Cerebellar nuclear complex (tissue), 1 donor: ENCODE measurements at places on chromosomes 5 and 9.

GRCh38 chr5:54996466-54996865 is 11.1 kb upstream of the ESM1 start:
- no peak for DNase-seq

DNA sequence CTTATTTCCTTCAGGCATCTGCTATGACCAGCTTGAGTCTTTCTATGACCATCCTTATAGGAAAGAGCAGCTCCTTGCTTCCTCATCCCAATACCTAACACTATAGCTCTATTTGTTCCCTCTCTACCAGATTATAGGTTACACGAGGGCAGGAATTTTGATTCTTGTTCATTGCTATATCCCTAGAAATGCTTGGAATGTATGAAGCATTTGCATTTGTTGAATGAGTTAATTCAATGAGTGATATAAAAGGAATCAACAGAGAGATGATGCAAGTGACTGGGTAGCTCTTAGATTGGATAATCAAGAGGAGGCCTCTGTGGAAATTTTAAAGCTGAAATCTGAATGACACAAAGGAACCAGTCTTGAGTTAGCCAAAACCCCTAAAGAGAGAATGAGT is 13.9 kb downstream of the ZCCHC9 start:
- DNase-seq, result no peak

- no peak for DNase-seq
Measured at GRCh38 chr5:119651486-119651885, 22.1 kb downstream of the FAM170A start.

DNA sequence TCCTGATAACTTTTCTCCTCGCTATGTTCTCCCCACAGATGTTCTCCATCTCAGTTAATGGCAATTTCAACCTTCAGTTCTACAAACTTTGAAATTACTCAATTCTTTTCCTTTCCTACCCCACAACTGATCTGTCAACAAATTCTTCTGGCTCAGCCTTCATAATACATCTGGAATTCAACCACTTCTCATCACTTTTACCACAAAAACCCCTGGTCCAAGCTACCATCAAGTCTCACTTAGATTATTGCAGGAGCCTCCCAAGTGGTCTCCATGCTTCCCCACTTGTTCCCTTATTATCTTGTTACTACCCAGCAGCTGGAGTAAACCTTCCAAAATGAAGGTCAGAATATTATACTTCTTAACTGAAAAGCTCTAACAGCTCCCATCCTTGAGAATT is 110.1 kb downstream of the FBN2 start:
- DNase-seq, result no peak

- no peak for DNase-seq
Measured at GRCh38 chr9:79763671-79764285, 192.0 kb downstream of the TLE4 start.

GRCh38 chr5:117888688-117889087 is 1099.7 kb downstream of the DTWD2 start:
- no peak for DNase-seq

GRCh38 chr9:14136646-14137370 is 177.1 kb downstream of the NFIB start:
- DNase-seq, result no peak

GRCh38 chr5:130092991-130093390 is 188.7 kb downstream of the CHSY3 start:
- DNase-seq, result no peak

DNA sequence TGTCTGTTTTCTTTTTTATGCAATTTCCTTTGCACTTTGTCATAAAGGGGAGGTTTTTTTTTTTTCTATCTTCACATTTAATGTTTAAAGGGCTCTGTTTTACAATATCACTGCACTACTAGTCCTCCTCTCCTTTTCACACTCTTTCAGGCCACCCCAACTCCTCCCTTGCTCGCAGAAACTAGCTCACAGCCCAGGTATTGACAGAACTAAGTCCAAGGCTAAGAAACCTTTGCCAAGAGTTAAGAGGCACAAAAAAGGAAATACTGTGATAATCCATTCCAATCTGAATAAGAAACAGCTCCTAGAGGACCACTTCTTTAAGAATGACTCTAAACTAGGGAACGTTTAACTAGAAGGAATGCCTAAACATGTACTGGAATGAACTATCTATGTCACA is 1.1 kb upstream of the FGF10 start:
- DNase-seq, result no peak

DNA sequence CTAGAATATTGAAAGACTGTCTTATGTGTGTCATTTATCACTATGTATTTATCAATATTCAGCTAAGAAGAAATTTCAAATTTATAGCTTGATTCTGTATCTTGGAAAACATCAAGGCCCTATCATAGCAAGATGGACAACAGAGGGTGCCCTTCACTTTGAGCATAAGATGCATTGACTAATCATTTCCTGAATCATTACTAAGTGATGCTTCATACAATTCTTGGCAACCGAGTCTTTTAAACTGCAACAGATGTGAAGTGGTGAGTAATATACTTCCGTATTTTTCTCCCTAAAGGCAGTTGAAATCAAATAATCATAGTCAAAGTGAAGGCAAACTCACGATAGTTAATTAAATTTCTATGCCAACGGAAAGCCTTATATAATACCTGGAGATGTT is 318.6 kb upstream of the RGMB start:
- DNase-seq, result no peak

DNA sequence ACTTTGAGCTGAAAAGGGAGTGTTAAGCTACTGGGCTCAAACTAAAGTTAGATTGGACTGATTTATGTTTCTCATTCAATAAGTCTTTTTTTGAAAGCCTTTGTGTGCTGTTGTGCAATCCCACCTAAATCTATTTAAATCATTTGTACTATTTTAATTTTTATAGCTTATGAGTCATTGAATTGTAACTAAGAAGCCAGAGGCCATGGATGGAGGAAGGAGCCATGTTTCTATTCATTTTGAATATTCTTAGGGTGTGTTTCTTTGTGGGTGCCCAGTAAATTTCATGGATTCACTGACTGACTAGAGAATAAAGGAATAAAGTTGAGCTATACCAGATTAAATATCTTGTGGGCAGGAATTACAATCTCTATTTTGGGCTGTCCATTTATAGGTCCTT is 238.5 kb downstream of the KIF4B start:
- DNase-seq, result no peak

DNA sequence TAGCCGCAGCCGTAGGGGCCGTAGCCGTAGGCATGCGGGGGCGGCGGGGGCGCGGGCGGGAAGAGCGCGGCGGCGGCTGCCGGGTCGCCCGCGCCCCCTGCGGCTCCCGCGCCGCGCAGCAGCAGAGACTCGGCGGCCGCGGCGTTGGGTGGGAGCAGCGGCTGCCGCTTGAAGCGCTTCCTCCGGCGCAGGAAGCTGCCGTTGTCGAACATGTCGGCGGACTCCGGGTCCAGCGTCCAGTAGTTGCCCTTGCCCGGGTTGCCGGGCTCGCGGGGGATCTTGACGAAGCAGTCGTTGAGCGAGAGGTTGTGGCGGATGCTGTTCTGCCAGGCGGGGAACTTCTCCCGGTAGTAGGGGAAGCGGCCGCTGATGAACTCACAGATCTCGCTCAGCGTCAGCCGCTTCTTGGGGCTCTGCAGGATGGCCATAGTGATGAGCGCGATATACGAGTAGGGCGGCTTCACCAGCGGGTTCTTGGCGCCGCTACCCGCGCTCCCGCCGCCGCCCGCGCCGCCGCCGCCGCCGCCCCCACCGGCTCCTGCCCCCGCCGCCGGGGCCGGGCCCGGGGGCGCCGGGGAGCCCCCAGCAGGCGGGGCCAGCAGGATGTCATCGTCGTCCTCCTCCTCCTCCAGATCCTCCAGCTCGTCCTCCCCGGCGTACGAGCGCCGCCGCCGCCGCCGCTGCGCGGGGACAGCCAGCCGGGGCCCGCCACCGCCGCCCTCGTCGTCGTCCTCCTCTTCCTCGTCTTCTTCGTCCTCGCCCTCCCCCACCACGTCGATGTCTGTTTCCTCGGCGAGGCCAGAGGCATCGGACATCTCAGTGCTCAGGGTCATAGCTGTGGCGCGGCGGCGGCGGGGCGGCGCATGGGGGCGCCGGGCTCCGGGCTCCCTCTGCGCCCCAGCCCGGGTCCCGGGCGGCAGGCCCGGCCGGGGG is 781 bp downstream of the FOXD1 start:
- DNase-seq, result no peak

GRCh38 chr5:61507232-61507631 is 175.2 kb downstream of the ZSWIM6 start:
- no peak for DNase-seq

GRCh38 chr5:114822863-114823262 is 346.8 kb downstream of the TRIM36 start:
- no peak for DNase-seq

- no peak for DNase-seq
Measured at GRCh38 chr9:108235609-108236008, 620.2 kb downstream of the ACTL7B start.

GRCh38 chr5:40481241-40481640 is 198.5 kb upstream of the PTGER4 start:
- DNase-seq, result no peak

GRCh38 chr5:115087951-115088350 is 81.8 kb downstream of the TRIM36 start:
- DNase-seq, result no peak

DNA sequence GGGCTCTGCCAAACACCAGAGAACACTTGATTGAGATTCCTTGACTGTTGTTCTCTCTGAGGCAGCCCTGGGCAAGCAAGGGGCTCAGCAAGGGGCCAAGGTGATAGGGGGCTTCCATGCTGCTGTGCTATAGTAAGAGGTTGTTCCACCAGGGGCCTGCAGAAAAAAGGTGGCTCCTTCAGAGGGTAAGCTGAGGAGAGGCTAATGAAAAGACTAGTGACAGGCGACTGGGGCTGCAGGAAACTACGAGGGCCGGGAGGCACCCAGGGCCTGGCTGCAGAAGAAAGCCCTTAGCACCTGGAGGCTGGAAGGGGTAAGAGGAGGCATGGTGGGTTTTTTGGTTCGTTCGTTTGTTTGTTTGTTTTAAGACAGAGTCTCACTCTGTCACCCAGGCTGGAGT is 88.0 kb upstream of the CTNNA1 start:
- DNase-seq, result no peak

GRCh38 chr9:112174222-112174964 is 704 bp downstream of the SUSD1 start:
- no peak for DNase-seq

GRCh38 chr5:14913096-14913495 is 41.5 kb upstream of the ANKH start:
- no peak for DNase-seq

DNA sequence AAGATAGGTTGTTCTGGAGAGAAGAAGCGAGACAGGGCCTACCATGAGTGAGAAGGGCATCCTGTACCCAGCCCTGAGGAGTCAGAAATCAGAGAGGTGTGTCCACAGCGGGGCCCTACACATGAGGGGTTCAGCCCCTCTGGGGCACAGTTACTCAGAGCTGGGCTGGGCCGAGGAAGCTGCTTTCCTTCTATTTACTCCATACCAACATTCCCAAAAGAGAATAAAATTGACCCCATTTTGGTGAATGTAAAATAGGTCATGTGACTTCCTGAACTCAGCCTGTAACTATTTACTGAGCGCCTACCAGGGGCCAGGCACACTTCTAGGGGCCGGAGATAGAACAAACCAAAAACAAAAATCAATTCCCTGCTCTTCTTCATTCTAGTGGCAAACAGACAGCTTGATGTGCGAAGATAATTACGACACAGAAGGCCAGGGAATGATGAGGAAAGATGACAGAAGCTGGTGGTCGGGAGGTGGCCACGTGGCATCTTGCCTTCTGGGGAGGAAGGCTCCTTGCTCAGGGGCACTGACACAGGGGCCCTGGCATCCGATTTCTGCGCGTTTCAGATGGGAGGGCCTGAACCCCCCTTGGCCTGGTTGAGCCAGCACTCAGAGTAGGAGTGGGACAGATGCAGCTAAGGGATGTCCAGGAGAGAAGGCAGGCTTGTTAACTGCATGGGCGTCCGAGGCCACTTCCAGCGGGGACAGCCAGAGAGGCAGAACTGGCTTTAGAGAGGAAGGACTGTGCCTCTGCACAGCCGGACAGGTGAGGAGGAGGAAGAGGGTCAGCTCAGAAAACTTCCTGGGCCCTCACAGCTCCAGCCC is 121.8 kb downstream of the NSG2 start:
- DNase-seq, result no peak

DNA sequence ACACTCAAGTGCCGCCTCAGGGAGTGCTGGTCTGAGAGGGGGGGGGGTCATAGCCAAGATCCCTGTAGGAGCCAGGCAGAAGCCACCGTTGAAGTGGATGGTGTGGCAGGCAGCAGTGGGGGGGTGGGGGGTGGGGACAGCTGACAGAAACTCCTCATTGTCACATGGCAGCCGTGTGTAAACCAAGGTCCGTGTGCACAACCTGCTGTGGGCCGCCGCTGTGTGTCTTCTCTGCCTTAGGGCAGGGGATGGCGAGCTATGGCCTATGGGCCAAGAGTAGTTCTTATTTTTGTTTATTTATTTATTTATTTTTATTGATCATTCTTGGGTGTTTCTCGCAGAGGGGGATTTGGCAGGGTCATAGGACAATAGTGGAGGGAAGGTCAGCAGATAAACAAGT is 13.4 kb downstream of the SQSTM1 start:
- no peak for DNase-seq

DNA sequence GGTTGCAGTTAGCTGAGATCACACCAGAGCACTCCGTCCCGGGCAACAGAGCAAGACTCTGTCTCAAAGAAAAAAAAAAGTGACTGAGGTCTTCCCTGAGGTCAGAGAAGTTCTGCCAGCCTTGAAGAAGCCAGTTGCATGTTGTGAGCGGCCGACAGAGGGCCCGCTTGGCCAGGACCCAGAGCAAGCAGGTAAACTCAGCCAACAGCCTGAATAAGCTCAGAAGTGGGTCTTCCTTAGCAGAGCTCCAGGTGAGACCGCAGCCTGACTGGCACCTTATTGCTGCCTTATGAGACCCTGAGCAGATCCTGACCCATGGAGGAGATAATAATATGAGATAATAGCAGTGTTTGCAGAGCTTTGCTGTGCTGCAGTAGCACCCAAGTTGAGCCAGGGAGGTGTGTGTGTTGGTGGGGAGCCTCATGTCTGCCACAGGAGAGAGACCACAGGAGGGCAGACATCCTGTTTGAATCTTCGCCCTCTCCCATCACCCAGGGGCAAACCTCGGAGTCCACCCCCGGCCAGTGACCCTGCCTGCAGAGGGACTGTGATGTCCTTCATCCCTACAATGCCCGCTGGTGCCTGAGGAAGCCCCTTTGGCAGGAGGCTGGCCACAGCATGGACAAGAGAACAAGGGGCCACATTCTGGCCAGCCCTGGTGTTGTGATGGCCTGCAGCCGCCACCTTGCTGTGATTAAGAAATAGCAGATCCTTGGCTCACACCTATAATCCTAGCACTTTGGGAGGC is 10.8 kb upstream of the BARX1 start:
- DNase-seq, result no peak

DNA sequence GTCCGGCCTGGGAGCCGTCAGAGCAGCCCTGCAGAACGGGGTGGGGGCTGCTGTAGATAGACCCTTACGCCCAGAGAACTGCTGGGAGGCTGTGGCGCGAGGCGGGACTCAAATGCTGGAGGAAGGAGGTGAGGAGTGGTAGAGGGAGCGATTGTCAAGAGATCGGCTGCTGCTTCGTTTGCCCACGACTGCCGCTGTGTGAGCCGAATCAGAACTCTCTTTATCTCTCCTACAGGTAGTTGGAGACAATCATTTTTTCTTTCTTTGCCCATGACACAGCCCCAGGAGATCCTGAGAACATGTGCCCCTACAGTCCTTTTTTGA is 456 bp downstream of the ZNF79 start:
- no peak for DNase-seq

GRCh38 chr5:146082798-146083197 is 22.6 kb downstream of the PLAC8L1 start:
- DNase-seq, result no peak

- no peak for DNase-seq
Measured at GRCh38 chr5:116495786-116496357, 78.8 kb downstream of the SEMA6A start.
